ENCODE measurements at places on chromosomes 2 and 18.

DNA sequence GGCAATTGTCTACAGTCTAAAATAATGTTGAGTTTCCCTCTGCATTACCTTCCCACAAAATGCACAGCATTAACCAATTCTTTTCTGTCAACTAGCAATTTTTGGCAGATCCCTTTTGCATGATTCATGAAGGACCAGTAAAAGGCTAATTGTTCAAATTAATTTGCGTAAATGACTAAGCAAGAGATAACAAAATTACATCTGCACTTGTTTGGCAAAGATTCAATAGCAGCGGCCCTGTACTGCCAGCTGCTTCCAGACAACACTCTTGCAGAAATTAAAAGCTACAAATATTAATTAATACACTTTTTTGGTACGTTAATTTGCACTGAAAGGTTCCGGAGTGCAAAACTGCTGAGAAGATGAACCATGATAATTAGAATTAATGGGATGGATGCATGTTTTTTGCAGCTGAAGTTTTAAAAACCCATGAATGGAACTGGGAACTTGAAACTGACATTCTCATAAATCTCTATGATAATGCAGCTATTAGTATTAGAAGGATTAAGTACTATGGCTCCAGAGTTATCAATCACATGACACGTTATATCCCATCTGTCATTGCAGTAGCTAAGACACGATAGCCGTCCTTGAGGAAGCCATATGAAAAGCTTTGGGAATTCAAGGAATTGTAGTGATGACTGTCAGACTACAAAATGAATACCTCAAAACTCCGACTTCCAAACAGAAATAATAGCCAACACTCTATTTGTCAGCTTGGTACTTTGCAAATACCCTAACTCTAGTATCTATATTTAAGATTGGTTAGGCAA is 1268.3 kb upstream of the ACVR2A start:
- DNase-seq, result no peak

DNA sequence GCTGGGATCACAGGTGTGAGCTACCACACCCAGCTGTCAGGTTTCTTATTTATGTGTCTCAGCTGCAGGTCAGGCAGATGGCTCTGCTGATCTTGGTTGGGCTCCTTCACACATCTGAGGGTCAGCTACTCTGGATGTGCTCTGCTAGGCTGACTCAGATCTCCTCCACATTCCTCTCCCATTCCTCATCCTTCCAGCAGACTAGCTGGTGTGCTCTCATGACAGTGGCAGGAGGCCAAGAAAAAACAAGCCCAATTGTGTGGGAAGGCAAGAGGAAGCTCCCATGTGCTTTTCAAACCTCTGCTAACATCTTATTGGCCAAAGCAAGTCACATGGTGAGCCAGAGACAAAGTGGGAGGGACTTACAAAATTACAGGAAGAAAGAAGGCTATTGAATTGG is 11.7 kb upstream of the MSH6 start:
- no peak for DNase-seq

DNA sequence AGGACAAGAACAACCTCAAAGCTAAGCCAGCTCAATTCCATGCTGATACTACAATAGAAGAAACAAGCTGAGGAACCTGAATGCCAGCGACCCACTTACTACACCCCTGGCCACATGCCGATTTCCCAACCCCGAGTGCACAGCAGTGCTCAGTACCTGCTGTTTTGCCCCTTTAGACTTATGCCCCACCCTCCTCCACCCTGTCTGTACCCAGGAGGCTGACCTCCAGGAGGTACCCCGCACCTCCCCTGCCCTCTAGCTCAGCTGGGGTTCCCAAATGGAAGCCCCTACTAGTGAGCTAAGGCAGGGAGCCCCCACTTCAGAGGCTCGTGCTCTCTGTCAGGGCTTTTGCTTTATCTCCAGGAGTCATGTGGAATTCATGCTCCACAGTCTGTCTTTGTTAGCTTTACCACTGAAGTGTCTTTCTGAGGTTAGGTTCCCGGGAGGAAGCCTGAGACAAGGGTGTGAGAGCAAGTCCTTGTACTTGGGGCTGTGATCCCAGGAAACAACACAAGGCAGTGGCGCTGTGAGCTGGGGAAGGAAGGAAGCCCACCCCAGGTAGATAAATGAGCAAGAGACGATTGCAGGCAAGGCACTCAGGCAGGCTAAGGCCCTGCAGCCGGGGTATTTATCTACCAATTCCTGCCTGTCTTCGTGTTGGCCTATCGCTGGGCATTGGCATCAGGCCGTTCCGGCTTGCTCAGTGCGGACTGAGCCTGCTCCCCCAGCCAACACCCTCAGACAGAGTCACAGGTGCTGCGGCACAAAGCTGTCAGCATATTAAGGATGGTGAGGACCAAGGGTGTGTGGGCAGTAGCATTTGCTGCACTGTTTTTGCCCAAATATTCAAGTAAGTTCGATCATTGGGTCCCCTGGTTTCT is 220.5 kb downstream of the CYP26B1 start:
- no peak for DNase-seq

DNA sequence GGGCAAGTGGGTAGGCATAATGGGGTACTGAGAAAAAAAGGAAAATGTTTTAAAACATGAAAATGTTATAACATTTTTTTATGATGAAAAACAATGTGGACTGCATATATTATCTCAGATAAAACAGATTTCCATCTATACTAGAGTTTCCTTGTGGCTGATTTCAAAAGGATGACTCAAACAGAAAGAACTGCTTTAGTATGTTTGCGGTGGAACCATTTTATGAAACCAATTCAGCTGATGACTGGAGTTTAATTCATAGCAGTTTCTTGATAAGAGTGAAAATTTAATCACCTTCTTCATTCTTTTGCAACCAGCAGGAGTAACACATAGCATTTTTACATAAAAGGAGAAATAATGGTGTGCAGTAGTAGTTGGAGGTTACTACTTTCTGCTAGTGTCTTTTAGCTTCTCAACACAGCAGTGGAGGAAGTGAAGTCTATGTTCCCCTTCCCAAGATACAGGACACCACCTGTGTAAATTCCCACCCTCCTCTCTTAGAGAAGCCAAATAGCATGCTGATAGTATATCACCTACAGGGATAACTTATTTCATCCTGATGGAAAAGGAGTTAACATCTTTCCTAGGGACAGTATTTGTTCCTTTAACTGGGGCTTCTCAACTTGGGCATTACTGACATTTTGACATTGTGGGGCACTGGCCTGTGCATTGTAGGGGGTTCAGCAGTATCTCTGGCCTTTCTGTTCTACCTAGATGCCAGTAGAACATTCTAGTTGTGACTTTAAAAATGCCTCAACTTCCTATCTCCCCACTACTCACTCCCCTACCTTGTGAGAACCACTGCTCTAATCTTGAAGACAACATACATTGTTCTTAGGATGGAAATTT is 29.9 kb downstream of the PELI1 start:
- no peak for DNase-seq

DNA sequence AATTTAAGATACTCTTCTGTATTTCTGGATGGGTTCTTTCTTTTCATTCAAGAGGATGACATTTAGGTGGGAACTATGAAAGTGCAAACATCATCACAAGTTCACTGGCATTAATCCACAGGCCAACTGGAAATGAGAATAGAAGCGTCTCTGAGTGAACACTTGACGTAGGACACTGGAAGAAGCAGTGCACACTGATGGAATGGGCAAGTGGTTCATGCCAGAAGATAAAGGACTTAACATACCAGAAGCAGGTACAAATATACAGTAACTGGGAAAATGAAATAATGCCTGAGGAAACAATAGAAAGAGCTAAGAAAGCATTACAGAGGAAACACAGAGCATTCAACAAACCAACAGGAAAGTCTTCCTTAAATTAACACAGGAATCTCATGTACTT is 120.9 kb upstream of the CCDC195 start:
- no peak for DNase-seq

- no peak for DNase-seq
Observed at GRCh38 chr2:18959952-18960717, 370.8 kb upstream of the NT5C1B start.

- no peak for DNase-seq
Observed at GRCh38 chr2:100244881-100245605, 77.3 kb downstream of the LONRF2 start.

GRCh38 chr2:226733189-226733858 is 66.3 kb downstream of the IRS1 start:
- DNase-seq, result no peak

DNA sequence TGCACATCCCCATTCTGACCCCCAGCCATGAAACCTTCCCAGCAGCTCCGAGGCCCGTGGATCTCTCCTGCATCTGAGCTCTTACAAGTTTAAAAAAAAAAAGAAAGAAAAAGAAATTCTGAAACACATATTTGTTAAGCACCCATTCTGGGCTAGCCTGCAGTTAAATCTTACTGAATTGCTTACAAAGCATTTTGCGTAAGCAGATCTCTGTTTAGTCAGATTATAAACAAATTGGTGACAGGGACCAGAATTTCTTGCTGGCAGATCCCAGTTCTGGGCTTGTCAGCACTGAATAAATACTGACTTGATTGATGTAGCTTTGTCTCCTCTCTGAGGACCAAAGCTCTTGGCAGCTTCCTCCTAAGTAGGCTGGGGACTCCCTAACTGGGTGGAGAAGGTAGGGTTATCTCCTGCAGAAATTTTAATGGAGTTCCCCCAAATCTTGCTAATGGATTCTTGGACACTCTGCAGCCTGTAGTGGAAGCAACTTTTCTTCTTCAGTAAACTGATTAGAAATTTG is 160.9 kb downstream of the MIB1 start:
- DNase-seq, result no peak

- no peak for DNase-seq
Observed at GRCh38 chr2:240598311-240598911, 11.9 kb downstream of the CAPN10 start.

DNA sequence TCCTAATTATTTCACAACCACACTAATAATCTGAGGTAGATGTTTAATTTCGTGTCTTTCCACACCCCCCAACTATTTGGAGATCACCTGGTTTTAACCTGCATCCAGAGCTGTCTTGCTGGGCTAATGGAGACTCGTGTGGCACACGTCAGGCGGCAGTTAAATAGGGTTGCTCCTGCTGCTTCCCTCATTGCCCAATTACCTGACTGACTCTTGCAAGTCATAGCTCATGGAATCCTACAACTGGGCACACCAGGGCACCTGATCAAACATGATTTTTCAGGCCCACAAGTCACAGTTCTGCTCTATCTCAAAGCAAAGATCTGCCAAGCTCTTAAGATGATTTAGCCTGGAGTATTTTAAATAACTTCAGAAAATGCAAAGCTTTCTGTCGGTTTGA is 1430.4 kb upstream of the ACVR2A start:
- no peak for DNase-seq

DNA sequence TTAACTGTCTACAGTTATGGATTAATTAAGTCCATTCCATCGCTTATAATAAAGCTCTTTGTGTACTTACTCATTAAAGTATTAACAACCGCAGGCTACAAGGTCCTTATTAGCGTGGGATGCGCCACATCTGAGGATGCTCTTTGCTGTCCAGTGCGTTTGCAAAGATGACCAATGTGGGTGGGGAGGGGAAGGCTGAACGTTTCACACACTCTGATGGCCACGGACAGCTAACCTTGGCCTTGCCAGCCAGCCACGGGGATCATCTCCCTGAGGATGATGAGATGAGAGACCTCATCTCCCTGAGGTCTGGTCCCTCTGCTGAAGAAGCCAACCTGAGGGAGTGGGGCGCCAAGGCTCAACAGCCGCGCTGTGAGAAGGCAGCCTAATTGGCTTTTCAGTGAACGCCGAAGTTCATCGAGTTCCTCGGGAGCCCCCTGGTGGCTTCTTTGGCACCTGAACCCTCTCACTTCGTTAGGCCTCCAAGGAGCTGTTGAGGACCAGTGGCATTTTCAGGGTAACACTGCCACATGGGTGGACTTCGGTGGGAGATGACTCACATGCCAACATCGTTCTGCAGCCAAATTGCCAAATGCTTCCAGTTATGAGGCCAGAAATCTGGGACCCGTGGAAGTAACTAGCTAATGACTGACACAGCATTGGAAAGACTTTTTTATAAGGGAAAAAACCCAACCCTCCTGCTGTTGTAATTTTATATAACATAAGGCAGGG is 69.3 kb upstream of the SEC11C start:
- peak; percentile 71 for DNase-seq

- no peak for DNase-seq
Observed at GRCh38 chr2:8413589-8414135, 268.2 kb upstream of the ID2 start.

DNA sequence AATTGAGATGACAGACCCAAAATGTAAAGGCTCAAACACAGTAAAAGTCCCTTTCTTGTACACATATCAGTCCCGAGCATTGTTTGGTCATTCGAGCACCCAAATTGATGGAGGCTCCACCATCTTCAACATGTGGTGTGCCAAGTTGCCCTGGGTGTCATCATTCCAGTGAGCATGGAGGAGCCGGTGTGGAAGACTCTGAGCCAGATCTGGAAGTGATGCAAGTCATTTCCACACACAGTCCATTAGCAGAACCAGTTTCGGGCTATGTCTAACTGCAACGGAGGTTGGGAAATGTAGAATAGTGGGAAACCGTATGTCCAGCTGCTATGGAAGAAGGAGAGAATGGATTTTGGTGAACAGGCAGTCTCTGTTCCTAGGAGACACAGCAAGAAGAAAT is 40.9 kb upstream of the BZW1 start:
- DNase-seq, result no peak

GRCh38 chr18:46480226-46480625 is 176.8 kb downstream of the LOXHD1 start:
- no peak for DNase-seq

DNA sequence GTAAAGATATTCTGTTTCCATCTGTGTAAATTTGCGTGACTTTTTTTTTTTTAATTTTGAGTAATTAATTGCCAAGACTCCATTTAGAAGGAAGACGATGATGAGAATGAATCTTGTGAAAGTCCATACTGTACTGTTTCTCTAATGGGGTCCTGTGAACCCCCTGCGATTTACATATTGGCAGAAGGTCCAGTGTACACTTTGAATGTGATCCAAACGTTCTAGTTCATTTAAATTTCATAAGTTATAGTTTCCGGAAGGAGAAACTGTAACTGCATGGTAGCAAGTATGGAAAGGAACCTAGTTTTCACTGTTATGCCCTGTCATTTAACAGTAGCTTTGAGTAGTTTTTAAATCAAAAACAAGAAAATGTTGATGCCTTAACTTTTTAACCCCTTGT is 166.7 kb downstream of the FMNL2 start:
- no peak for DNase-seq

DNA sequence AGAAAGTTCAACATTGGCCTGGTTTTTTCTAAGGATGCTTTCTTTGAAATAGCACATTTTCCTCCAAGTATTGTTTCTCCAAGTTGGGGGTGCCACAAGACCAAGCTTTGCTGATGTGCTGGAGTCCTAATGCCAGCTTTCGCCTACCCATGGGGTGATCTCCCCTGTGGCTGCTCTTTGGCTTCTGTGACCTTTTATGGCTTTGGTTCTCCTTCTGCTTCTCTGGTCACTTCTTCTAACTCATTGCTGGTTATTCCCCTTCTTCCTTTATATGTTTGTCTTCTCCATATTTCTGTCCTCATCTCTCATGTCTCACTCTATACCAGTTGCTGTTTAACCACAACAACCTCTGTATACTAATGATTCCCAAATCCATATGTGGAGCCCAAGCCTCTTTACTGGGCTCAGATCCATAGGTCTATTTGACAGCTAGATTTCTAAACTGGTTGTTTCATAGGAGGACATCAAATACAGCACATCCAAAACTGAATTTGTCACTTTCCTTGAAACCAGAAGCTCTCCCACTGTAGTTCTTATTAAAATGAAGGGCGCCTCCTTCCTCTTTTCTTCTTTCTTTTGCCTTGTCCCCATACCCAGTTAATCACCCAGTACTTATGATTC is 23.1 kb downstream of the APOB start:
- DNase-seq, result no peak

GRCh38 chr2:172398440-172398839 is 28.9 kb upstream of the ITGA6 start:
- DNase-seq, result no peak
